Stimulated activated CD4-positive, alpha-beta T cell treated with anti-CD3 and anti-CD28 coated beads, TNF-alpha, amount 100 ng/mL, for 1 hour (primary cell): ENCODE measurements at places on chromosomes 6 and 20.

DNA sequence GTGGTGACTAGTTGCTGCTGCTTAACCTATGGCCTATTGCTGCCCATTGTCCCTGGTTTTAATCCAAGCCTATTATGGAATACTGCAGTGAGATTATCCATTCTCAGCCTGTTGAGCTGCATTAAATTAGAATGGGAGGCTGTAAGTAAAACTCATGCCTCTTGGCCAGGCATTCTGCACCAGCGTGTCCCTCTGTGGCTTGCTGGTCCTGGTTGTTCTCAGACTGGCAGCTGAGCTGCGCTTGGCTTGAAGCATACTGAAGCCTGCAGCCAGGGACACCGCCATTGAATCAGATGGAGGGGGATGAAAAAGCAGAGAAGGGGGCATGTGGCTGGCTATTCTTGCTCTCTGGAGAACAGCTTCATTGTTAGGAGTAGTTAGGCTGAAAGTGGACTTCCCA, 15.6 kb downstream of the LRRN4 start:
- DNase-seq = no peak

GRCh38 chr6:24796616-24797290, 2.0 kb downstream of the ARMH2 start:
- DNase-seq = no peak

DNA sequence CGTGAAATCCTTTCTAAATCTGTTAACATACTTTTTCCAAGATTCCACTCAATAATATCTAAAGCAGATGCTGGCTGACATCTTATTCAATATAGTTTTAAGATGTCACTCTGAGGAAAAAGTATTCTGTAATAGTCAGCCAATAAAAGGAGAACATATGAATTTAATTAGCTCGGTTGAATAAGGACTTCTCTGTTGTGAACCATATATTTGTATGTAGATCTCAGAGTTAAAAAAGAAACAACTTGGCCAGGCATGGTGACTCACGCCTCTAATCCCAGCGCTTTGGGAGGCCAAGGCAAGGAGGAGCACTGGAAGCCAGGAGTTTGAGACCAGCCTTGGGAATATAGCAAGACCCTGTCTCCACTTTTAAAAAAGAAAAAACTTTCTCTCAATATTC, 7.4 kb upstream of the CD24 start:
- DNase-seq = no peak

- DNase-seq = no peak
These were observed 674.9 kb downstream of the HDGFL1 start for GRCh38 chr6:23244300-23244699.

DNA sequence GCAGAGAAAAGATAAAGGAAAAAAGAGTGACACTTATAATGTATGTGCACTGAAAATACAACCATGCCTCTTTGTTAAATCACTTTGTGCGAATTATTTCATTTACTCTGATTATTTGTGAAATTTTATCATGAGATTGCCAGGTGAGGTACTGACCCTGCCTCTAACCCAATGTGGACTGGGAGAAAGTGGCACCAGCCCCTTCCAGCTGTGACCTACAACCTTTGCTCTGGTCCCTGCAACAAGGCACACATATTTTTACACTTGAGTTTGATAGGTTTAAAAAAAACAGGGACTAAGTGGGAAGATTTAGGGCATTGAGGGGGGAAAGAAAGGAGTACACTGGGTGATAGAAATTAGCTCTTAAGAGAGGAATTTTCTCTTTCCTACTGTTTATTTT, 80.3 kb upstream of the ISM1 start:
- DNase-seq = no peak
